ENCODE measurements at places on chromosomes 16 and 17.

DNA sequence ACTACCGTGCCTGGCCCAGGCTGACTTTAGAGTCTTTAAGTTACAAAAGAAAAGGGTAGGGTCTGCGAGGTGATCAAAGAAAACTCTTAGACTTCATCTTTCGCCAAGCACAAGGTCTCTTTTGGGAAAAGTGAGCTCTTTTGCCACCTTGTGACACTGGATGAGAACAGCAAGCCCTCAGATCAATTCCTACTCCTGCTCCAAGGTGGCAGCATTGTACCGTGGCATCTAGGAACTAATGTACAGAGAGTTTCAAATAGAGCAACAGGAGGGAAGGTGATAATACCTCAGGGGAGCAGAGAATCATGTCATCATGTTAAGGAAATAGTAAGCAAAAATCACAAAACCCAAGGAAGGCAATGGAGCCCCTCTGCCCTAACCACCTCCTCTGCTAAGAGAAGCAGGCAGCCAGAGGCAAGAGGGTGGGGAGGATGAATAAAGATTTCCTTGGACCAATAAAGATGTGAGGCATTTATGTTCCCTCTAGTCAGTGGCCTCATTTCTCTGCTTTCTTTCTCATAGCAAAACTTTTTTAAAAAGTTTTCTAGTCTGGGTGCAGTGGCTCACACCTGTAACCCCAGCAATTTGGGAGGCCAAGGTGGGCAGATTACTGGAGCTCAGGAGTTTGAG lies 2.1 kb upstream of the C17orf78 start:
- DNase-seq = peak; percentile 77

- DNase-seq = no peak
Observed at GRCh38 chr16:19517424-19518089, 4.3 kb downstream of the GDE1 start.

DNA sequence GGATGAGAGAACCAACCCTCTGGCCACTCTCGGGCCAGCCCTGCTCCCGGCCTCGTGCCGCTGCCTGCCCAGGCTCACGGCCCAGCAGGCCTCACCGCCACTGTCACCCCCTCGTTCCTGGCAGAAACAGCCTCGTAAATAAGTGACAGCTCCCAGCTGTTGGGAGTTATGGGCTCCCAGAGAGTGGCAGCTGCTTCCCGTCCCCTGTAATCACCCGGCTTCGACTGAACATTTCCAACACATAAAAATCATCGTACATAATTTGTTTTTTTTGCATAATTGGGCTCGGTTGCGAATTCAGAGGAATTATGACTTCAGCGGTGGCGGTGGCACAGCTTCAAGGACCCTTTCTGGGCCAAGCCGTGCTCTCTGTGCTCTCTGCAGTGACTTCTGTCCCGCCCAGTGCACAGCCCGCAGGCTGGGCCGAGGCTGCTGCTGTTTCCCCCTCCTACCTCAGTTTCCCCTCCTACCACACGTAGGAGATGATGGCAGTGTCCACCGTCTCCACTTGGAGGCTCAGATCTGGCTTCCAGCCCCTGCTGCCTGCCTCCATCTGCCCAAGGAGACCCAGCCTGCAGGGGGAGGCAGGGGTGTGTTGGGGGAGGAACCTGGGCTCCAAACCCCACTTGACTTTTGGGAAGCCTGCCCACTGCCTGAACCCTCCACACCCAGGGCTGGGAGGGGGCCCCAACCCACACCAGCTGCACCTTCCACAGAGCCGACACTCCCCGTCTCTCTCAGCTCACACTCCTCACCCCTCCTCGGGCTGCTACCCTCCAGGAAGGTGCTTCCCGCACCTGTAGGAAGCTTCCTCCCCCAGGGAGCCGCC lies 84.9 kb downstream of the RTN4RL1 start:
- no peak for DNase-seq

DNA sequence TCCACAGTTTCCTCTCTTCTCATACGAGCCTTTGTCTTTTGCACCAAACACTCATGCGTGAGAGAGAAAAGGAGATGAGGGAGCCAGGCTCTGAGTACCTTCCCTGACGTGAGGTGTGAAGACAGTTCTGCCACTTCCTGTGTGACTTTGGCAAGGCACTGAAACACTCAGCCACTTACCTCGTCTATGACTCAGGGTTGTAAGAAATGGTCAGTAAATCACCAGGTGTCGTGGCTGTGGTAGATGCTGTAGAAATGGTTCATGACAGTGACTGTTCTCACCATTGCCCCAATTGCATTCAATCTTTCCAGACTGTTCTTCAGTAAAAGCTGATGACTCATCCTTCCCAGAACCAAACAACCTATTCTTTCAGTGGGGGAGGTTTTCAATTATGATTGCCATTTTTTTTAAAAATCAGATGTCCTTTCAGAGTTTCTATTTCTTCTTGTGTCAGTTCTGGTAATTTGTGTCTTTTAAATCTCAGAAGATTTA lies 49.2 kb upstream of the CBFA2T3 start:
- peak; percentile 72 for DNase-seq

- no peak for DNase-seq
Observed at GRCh38 chr17:81111066-81111465, 54.2 kb upstream of the PVALEF start.

DNA sequence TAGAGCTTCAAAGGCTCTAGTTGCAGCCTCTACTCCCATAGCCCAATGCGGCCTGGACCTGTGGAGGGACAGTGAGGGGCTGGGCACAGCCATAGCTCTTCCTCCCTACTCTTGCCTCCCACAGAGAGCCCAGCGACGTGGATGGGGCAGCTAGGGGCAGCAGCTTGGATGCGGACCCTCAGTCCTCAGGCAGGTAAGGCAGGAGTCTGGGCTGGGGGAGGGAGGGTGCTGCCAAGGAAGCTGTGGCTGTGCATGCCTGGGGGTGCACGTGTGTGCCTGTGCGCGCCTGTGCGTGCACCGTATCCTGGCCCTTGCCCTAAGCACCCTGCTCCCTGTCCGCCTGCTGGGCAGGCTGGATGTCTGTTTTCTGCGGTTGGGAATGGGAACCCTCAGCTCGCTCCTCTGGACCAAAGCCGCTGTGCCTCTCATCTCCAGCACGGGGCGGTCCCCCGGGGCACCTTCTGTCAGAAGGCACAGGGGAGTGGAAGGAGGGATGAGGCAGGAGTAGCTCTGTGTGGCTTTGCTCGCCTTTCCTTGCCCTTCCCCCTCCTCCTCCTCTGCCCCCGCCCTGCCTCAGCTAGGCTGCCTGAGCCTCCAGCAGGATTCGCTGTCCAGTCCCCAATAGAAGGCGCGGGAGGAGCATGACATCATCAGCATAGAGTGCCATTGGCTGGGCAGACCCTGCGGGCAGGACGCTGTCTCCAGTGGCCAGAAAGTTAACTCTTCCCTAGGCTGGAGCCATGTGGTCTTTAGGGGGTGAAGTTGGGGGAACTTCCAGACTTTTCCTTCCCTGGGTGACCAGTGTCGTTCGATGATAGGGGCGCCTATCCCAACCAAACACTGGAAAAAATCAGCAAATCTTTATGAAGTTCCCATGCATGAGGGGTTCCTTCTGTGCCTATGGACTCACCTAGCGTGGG lies 797 bp downstream of the PRCD start:
- peak; percentile 82 for DNase-seq

DNA sequence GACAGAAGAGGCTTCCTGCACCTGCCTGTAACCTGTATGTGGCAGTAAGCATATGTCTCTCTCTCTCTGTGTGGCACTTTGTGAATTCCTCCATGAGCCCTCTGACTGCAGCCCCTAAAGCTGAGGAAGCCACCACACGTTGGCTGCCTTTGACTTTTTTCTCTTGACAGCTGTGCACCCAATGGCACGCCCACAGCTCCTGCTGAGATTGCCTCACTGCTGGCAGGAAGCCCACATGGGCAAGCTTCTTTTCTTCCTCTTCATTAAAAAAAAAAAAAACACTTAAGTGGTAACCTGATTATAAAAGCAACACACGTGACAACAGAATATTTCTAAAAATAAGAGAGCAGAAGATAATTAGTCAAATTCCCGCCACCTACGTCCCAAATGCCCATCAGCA lies 34.0 kb upstream of the PIRT start:
- DNase-seq = peak; percentile 23

DNA sequence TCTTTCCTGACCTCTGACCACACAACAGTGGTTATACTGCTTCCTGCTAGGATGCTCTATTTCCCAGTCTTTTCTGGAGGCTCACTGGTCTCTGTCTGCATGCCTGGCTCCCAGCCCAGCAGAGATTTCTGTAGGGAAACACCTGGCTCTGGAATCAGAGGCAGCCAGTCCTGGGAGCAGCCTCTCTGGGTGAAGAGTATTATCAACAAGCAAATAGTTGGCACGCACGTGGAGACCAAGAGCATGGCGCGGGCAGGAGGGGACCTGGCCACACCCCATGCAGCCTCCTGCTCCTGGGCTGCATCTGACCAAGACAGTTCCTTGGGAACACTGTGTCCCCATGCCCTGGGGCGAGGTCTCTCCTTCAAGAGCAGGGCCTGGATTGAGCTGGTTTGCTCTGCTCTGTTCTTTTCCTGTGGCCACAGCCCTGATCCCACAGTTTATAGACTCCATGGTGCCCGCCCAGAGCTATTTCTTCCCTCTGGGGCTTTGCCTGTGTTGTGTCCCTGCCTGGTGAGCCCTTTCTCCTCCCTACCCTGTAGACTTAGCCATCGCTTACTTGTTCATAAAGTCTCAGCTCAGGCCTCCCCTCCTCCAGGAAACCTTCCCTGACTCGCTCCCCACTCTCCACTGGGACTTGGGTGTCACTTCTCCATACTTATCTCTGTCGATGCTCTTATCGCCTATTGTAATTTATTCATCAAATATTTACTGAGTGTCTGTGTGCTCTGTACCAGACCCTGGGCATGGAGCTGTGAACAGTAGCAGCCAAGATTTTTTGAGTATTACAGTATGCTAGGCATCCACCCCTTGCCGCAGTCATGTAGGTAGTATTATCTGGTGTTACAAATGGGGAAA lies 60.6 kb downstream of the SCNN1B start:
- no peak for DNase-seq

DNA sequence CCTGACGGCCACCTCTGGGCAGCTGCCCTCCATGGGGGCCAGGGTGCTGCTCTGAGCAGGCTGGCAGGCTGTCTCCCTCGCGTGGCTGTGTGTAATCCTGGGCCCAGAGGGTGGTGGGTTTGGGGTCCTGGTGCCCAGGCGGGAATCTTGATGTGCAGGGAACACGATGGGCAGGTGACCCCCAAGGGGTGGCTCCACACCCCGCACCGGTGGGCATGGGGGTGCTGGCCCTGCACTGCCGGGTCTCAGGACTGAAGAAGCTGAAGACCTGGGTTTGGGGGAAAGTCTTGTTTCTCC lies 8.6 kb downstream of the CHMP6 start:
- no peak for DNase-seq

DNA sequence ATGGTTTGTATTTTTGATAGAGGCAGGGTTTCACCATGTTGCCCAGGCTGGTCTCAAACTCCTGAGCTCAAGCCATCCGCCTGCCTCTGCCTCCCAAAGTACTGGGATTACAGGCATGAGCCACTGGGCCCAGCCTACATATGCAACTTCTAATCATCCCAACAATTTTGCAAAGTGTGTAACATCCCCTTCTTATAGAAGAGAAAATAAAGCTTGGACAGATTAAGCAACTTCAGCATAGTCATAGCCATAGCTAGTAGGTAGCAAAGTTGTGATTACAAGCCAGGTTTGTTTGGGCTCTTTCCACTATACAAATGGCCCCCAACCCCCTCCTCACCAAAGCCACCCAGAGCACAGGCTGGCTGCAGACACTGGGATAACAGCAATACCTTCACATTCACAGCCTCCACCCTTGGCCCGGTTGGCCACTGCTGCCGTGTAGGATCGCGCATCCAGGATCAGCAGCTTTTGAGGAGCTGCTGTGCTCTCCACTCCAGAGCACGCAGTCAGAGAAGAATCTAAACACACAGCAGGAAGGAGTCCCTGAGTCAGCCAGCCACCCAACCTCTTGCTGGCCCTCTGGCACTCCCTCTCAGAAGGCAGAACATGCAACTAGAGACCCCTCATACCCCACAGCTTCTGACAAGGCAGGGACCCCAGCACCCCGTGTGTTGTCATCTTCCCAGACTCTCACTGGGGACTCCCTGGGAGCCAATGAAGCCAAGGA lies 7.9 kb downstream of the MTMR4 start:
- DNase-seq = no peak

DNA sequence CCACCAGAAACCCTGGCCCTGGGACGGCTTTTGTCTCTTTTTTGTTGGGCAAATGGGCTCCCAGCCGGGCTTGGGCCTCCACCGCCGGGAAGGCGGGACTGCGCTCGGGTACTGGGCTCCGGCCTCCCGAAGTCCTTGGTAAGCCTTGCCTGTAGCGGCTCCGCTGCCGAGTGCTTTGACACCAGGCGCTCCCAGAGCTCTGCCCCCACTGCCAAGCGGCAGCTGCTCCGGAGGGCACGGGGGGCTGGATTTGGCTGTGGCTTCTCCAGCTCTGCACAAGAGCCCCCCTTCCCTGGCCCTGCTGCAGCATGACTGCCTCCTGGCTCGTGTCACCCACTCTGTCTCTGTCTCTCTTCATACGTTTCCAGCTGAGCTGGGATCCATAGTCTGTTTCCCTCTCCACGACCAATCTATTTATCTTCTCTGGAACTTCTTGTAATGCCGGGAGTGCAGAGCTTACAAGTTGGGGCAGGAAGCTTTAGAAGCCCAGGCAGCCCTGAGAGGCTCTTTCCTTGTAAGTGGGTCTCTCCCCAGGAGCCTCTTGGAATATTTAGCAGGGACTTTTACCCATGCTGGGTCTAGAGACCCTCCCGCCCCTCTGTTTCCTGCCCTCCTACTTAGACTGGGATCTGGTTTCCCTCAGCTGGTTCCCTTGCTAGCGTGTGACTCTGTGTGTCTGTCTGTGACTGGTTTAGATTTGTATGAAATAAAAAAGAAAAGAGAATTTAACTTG lies 246.9 kb upstream of the GSE1 start:
- no peak for DNase-seq

- DNase-seq = no peak
Observed at GRCh38 chr16:22186517-22186916, 19.6 kb upstream of the EEF2K start.

- no peak for DNase-seq
Observed at GRCh38 chr17:72592242-72592966, 471.6 kb downstream of the SOX9 start.

GRCh38 chr16:67490335-67491096 lies 7.2 kb upstream of the AGRP start:
- DNase-seq = peak; percentile 90

GRCh38 chr16:17229766-17230165 lies 241.0 kb downstream of the XYLT1 start:
- DNase-seq = peak; percentile 3

GRCh38 chr16:2295056-2295798 lies 27.3 kb upstream of the RNPS1 start:
- peak; percentile 84 for DNase-seq

All from MV-4-11 (cell line).